Transverse colon (tissue), 4 donors: ENCODE measurements at places on chromosomes 2 and 18. TPM values are rescaled to one million over a fixed set of nuclear protein-coding genes. Genes with fewer than 3 reads are reported as not detected.

Gene NDC80
- total RNA-seq = 0.96 TPM

GRCh38 chr2:217694291-217694690, 308.5 kb downstream of the TNS1 start:
- no peaks in the 10 kb centered on the region for H3K4me1 ChIP-seq
- no peak for DNase-seq
- H3K27me3 ChIP-seq = no peaks in the 10 kb centered on the region
- no peak overlapping the region for H3K4me3 ChIP-seq

- no peaks in the 10 kb centered on the region for H3K36me3 ChIP-seq
- H3K4me1 ChIP-seq = no peaks in the 10 kb centered on the region
- DNase-seq = no peak
- no peaks in the 10 kb centered on the region for H3K27me3 ChIP-seq
- H3K4me3 ChIP-seq = no peak overlapping the region
Observed at GRCh38 chr18:68448736-68449135, 266.2 kb downstream of the TMX3 start.

- peak overlapping the region; percentile 90 for H3K27ac ChIP-seq
- peaks cover 4% of the 10 kb centered on the region for H3K4me1 ChIP-seq
- no peaks in the 10 kb centered on the region for H3K27me3 ChIP-seq
Observed at GRCh38 chr2:217972490-217972889, 30.3 kb downstream of the TNS1 start.

DNA sequence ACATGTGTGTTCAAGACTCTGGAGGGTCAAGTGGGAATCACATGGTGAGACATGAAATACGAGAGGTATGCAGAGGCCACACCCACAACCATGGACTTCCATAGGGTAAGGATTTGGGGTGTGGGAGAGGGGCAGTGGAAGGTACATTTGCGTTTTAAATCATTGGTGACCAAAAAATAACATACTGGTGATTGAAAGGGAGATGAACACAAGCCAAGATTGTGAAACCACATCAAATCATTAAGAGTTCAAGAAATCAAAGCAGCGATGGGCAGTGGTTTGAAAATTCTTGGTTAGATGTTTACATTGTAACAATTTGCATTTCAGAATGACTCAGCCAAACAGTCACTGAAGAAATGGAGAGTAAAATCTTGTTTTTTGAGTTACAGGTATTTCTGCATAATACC, 1.9 kb upstream of the CABYR start:
- no peaks in the 10 kb centered on the region for H3K27me3 ChIP-seq
- peaks cover 5% of the 10 kb centered on the region for H3K36me3 ChIP-seq
- DNase-seq = no peak
- peaks cover 5% of the 10 kb centered on the region for H3K4me1 ChIP-seq

DNA sequence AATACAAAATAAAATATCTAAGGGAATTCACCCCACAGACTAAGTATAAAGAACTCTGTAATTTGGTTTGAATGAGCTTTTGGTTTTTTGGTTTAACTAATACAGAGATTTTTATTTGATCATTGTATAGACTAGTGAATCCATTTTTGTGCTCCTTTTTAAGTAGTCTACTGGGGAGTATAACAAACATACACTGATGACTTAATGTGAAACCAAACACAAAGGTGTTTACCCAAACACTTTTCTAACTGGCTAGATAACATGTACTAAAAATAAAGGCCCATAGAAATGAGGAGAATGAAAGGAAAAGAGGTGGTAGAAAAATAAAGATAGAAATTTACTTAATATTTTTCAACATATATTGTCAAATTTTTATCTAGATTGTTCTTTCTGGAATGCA, 146.0 kb downstream of the NRXN1 start:
- no peaks in the 10 kb centered on the region for H3K4me1 ChIP-seq
- no peak overlapping the region for H3K4me3 ChIP-seq
- no peak overlapping the region for H3K27ac ChIP-seq
- H3K36me3 ChIP-seq = no peaks in the 10 kb centered on the region
- no peak for DNase-seq

DNA sequence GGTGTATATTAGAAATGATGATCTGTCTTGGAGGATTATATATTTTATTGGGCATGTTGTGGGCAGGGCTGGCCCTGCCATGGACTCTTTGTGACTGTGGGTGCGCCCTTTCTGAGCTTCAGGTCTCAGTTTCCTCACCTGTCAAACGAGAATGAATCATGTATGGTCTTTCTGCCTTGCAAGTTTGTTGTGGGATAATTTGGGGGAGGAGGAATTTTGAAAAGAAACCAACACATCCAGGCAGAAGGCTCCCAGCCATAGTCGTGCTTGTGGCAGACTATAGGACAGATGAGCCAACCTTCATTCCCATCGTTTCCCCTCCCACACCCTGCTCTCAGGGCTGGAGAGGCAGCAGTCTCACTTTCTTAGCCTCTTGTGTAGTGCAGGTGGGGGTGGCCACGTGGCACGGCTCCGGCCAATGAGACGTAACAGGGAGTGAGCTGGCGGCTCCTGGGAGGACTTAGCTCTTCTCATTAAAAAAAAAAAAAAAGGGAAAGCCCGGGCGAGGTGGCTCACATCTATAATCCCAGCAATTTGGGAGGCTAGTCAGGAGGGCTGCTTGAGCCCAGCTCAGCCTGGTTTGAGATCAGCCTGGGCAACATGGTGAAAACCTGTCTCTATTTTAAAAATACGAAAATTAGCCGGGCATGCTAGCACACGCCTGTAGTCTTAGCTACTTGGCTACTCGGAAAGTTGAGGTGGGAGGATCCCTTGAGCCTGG, 63.1 kb downstream of the RHOB start:
- no peaks in the 10 kb centered on the region for H3K4me1 ChIP-seq
- DNase-seq = peak; percentile 61
- no peaks in the 10 kb centered on the region for H3K27me3 ChIP-seq
- H3K36me3 ChIP-seq = no peaks in the 10 kb centered on the region

DNA sequence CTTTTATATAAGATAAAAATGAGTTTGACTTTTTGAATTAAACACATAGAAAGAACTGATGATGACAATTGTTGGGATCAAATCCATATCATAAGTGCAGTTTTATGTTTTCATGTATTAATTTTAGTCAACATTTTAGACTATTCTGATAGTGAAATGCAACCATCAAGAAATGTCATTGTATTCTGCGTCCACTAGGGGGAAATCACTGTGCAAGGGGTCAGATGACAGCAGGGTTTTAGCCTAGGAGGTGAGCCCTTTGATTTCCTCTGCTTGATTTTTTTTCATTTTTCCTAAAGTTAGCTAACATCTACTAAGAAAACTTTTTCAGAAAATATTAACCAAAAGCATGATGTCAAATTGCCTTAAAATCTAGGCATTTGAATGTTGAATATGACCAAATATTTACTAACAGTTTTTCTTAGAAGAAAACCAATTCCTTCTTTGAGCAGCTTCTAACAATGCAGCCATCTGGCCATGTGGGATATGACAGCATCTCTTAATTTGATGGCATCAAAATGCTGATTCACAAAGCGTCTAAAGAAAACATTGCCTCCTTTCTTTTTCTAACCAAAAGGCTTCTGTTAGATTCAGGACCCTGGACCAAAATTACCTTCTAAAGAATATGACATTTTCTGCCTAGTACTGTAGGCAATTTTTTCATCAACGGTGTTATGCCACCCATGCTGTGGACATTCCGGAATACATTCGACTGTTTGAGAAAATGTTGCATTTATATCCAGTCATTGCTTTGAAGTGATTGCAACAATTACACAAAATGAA, 141.5 kb downstream of the SPHKAP start:
- no peaks in the 10 kb centered on the region for H3K27me3 ChIP-seq
- no peak overlapping the region for H3K27ac ChIP-seq
- no peaks in the 10 kb centered on the region for H3K4me1 ChIP-seq
- no peak for DNase-seq

DNA sequence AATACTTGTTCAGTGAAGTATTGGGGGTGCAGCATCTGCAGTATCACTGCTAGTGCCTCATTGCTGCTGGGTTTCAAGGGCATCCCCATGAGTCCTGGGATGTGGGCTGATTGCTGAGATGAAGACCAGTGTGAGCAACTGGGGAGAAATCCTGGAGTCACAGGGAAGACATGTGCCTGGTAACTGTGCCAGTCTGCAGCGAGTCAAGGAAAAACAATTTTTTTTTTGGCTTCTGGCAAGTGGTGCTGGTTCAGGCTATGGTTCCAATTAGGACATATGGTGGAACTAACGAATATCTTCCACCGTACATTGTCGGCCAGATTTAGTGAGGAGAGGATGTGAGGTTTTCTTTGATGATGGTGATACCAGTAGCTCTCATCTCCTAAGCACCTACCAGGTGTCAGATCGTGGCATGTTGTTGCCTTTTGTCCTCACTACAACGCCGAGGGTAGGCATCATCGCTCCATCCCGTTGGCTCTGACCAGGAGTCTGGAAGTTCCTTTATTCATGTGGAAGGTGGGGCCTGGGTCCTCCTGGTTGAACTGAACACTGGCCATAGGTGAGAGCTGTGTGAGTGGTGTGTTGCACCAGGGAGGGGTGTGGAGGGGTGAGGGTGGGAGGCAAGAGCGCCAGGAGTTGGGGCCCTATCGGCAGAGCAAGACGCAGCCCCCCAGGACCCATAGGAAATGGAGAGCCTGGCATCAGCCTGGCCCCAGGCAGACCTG, 118.0 kb upstream of the HS6ST1 start:
- H3K27me3 ChIP-seq = no peaks in the 10 kb centered on the region
- no peak for DNase-seq
- no peak overlapping the region for H3K4me3 ChIP-seq
- H3K27ac ChIP-seq = no peak overlapping the region

Gene GBX2
- not detected for total RNA-seq

Gene ANKRD30B
- total RNA-seq = 0.79 TPM

GRCh38 chr2:17915811-17916518, 37.5 kb downstream of the KCNS3 start:
- H3K4me3 ChIP-seq = no peak overlapping the region
- peaks cover 25% of the 10 kb centered on the region for H3K4me1 ChIP-seq
- no peak overlapping the region for H3K27ac ChIP-seq
- no peaks in the 10 kb centered on the region for H3K36me3 ChIP-seq
- no peaks in the 10 kb centered on the region for H3K27me3 ChIP-seq

DNA sequence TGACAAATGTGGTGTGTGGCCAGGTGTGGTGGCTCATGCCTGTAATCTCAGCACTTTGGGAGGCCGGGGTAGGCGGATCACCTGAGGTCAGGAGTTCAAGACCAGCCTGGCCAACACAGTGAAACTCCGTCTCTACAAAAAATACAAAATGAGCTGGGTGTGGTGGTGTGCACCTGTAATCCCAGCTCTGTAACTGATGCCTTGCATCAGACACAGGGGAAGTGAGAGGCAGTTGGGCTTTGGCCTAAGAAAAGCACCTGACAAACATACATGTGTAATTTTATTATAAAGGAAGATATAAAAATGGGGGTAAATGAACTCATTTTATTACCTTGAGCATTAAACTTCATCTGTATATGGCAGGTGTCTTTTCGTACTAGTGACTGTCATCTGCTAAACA, 66.7 kb upstream of the FAM136A start:
- peaks cover 19% of the 10 kb centered on the region for H3K4me1 ChIP-seq
- DNase-seq = no peak
- no peak overlapping the region for H3K4me3 ChIP-seq
- H3K27ac ChIP-seq = peak overlapping the region; percentile 66
- no peaks in the 10 kb centered on the region for H3K36me3 ChIP-seq

- peaks cover 3% of the 10 kb centered on the region for H3K4me1 ChIP-seq
- peak; percentile 31 for DNase-seq
- no peak overlapping the region for H3K27ac ChIP-seq
- H3K4me3 ChIP-seq = no peak overlapping the region
- no peaks in the 10 kb centered on the region for H3K36me3 ChIP-seq
- H3K27me3 ChIP-seq = no peaks in the 10 kb centered on the region
Observed at GRCh38 chr2:196453613-196454047, 185.9 kb upstream of the CCDC150 start.

DNA sequence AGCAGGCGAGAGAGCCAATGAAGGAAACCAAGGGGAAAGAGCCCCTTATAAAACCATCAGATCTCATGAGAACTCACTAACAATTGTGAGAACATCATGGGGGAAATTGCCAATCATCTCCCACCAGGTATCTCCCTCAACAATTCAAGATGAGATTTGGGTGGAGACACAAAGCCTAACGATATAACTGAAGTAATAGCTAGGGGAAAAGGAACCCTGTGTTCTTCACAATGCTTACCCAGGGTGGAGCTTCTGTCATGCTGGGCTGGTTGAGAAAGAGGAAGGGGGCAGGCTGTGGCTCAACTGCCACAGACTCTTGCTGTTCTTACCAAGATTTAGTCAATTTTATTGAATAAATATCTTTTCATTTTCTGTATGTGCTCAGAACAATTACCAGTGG, 392.1 kb upstream of the HS6ST1 start:
- H3K27me3 ChIP-seq = no peaks in the 10 kb centered on the region
- H3K36me3 ChIP-seq = no peaks in the 10 kb centered on the region
- DNase-seq = no peak
- H3K4me1 ChIP-seq = no peaks in the 10 kb centered on the region
- no peak overlapping the region for H3K4me3 ChIP-seq

GRCh38 chr2:102387763-102388546, 32.4 kb downstream of the IL18R1 start:
- no peak for DNase-seq
- H3K27me3 ChIP-seq = no peaks in the 10 kb centered on the region
- no peak overlapping the region for H3K27ac ChIP-seq
- no peak overlapping the region for H3K4me3 ChIP-seq
- H3K36me3 ChIP-seq = no peaks in the 10 kb centered on the region
